ENCODE measurements at places on chromosomes 6 and 20.

GRCh38 chr6:131678442-131678841 lies 22.8 kb downstream of the OR2A4 start:
- no peak for DNase-seq

DNA sequence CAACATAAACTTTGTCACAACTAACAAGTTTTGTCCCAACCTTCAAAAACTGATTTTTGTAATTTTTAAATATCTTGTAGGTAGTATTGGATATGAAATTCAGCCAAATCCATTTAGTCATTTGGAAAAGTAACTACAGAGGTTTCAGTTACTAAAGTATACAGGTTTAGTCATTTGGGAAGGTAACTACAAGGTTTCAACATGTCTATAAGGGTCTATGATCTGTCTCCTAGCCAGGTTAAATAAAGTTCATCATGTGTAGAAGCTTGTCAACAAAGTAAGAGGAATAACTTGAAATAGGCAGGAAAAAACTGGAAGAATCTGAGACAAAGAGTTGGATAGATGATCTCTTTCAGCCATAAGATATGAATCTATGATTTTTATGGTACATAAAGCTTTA lies 229.8 kb downstream of the COL12A1 start:
- DNase-seq: no peak

DNA sequence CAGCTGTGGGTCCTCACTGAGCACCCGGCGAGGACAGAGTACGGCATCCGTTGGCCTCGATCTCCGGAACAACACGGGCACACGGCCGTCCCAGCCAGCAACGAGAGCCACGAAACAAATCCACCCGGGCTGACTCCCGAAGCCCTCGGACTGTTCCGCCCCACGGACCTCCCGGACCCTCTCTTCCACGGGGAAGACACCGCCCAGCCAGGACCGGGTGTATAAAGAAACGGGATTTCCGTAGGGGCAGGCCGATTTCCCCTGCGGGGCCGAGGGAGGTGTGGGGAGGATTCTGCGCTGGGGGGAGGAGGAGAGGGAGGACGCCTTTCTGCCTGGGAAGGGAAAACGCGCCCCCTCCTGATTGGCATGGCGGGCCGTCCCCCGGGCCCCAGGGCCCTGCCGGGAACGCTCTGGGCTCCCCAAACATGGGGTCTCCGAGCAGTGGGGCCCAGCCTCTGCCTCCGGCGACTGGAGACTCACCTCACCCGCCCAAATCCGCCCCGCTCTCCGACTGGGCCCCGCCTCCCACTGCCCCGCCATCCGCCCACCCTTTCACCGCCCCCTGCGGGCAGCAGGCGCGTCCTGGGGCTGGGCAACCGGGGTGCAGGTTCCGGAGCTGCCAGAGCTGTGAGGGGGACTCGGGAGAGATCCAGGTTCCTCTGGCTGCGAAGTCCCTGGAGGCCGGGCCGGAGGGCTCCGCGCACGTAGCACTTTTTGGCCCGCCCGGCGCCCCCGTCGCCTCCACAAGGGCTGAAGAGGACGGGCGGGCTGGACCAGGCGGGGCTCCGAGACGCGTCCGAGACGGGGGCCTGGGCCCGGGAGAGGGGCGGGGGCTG lies 679 bp upstream of the PPDPF start:
- DNase-seq: peak; percentile 84

GRCh38 chr20:59144179-59144830 lies 19.3 kb upstream of the ZNF831 start:
- DNase-seq: no peak

DNA sequence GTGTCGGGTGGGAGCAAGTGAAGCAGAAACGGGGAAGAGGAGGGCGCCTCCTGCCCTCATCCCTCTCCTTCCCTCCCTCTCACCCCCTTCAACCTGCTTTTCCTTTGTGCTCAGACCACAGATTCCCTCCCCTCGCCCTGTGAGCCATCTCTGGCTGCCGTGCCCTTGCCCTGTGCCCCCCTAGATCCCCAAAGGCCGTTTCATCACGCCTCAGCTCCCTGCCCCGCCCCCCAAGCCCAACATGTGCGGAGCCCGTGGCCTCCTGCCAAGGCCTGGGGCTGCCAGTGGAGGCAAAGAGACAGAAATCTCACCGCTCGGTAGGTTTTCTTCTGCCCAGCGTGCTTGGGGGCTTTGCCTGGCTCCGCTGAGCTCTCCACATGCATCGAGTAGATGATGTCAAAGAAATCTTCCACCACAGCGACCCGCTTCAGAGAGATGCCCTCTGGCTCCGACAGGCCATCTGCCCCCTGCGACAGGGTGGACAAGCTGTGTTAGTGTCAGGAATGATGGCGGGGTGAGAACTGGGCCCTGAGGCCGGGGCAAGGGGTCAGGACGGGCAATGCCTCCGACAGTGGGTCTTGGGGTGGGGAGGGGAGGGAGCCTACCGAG lies 57.6 kb downstream of the NOL4L start:
- DNase-seq: no peak

- peak; percentile 26 for DNase-seq
These were observed 50.1 kb downstream of the HDDC2 start for GRCh38 chr6:125251516-125252220.

DNA sequence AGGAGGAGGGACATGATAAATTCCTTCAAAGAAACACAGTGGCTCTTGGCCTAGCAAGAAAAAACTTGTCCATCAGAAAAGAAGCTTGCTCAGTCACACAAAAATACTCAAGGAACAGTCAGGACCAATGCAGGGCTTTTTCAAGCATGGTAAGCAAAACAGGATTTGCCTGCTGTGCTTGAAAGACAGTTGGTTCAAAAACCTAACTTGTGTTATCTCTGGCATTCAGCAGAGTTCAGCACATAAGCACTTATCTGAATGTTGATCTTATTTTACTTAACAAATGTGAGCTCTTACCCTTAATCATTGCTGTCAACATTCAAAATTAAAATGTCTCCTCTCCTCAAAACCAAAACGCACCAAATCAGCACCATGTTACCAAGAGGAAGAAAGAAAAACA lies 38.3 kb downstream of the ATG5 start:
- DNase-seq: no peak

DNA sequence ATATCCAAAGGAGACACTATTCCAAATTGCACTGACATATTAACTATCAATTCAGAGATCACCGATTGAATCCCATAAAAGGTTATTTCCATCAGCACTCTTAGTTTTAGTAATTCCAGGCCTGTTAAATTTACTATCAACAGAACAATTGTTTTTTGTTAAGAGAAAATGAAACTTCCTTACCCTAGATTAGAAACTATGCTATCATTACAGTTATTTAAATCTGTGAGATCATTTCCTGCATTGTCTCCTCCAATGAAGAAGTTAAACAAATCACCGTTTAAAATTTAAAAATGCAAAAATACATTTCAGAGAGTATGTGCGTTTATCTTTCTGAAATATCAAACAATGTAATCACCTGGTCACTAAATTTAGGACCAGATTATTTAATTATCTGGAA lies 57.5 kb downstream of the HIVEP2 start:
- DNase-seq: no peak

DNA sequence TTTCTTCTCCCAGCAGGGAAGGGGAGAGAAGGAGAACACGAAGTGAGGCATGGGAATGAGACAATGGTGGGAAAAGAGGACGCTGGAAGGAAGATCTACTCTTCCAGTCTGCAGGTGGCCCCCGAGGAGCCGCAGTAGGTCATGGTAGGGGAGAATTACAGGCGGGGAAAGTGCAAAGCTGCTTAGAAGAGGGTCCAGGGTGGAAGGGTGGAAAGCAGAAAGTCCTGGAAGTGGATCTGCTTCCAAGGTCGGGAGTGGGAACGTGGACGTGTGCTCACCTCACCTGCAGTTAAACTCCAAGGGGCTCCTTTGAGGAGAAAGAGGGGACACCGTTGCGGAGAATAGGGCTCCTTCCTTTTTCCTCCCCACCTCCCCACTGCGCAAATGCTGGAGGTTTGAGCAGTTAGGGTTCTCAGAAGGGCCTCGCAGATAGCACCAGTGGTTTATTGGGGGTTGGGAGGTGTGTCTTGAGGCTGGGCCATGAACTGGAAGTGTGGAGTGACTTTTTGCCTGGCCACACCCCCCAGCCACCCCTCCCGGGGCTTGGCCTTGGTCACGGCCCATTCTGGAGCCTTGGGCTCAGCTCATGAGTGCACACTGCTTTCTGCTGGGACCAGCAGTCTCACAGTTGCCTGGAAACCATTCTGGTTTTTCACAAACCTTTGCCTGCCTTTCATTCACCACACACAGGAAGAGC lies 100.4 kb upstream of the MLN start:
- no peak for DNase-seq

DNA sequence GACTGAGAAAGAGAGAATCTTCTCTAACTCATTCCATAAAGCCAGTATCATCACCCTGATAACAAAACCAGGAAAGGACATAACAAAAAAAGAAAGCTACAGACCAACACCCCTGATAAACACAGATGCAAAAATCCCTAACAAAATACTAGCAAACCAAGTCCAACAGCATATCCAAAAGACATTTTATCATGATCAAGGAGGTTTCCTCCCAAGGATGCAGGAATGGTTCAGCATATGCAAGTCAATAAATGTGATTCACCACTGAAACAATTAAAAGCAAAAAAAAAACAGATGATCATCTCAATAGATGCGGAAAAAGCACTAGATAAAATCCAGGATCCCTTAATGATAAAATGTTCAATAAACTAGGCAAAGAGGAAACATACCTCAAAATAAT lies 24.5 kb upstream of the ALDH8A1 start:
- DNase-seq: no peak

DNA sequence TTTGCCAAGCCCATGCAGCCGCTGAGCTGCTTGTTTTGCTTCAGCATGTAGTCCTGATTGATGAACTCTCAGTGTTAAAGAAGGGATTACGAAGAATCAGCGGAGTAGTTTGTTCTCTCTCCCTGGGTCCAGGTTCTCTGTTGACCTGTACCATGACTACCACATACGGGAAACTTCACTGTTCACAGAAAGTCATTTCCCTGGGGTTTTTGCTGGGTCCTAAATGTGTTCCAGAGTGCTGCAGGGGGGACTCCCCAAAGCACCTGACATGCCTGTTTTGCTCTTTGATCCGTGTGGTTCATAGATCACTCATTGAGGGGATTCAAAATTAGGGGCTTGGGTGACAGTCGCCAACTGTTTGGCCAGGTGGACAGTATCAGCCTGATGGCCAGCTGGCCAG lies 5.5 kb downstream of the LSM14B start:
- no peak for DNase-seq

DNA sequence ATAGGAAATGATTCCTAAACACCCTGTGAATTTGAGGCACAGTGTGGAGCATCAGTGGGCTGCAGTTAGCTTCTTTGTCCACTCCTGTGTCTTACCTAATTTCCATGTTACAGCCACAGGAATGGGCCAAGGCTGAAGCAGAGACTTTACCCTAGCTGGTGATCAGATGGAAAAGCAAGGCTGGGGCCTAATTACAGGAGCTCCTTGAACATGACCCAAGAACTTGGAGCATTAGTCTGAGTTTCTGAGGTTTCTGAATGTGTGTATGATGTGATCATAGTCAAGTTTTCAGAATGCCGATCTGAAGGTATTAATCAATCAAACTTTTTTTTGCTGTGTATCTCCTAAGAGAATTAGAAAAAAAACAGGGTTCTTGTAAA lies 18.0 kb downstream of the HECA start:
- DNase-seq: no peak

DNA sequence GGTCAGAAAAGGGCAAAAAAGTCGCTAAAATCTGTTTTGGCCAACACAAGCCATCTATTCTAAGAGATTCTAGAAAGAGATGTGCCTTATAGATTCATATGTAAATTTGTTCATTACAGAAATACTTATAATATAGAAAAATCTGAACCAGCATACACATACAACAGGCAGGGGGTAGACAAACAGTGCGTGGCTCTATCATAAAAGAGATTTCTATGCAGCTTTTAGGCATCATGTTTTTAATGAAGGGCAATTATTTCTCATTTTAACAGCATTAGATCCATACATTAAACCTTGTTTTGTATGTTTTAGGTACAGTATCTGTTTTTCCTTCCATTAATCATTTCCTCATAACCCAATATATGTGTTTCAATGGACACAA lies 664 bp downstream of the BTN3A3 start:
- no peak for DNase-seq

DNA sequence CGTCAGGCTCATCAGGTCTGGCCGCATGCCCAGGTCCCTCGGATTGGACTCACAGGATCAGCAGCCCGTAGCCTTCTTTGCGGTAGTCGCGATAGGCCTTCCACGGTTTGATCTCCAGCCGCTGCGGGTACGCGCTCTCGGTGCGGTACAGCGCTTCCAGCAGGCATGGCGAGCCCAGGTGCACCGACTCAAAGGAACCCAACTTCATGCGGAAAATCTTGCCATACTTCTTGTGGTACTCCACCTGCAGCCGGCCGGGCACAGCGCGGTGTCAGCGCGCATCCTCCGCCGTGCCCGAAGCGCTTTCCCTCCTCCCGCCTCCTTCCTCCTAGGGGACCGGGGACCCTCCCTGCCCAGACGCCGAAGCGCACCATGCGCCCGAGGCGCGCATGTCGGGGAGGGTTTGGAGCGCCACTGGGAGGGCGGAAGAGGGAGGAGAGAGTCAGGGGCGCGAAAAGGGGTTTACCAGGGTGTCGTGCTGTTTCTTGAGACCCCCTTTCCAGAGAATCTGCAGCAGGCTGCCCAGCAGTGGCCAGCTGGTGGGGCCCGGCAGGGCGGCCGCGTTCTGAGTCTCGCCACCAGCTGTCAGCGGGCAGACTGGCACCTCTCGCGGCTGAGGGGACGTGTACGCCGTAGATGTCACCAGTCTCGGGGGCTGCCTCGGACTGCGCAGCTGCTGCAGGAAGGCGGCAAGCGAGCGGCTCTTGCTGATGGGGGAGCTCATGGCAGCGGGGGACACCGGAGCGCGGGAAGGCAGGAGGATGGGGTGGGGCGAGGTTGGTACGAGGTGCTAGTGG lies 732 bp downstream of the CYP24A1 start:
- peak; percentile 48 for DNase-seq

DNA sequence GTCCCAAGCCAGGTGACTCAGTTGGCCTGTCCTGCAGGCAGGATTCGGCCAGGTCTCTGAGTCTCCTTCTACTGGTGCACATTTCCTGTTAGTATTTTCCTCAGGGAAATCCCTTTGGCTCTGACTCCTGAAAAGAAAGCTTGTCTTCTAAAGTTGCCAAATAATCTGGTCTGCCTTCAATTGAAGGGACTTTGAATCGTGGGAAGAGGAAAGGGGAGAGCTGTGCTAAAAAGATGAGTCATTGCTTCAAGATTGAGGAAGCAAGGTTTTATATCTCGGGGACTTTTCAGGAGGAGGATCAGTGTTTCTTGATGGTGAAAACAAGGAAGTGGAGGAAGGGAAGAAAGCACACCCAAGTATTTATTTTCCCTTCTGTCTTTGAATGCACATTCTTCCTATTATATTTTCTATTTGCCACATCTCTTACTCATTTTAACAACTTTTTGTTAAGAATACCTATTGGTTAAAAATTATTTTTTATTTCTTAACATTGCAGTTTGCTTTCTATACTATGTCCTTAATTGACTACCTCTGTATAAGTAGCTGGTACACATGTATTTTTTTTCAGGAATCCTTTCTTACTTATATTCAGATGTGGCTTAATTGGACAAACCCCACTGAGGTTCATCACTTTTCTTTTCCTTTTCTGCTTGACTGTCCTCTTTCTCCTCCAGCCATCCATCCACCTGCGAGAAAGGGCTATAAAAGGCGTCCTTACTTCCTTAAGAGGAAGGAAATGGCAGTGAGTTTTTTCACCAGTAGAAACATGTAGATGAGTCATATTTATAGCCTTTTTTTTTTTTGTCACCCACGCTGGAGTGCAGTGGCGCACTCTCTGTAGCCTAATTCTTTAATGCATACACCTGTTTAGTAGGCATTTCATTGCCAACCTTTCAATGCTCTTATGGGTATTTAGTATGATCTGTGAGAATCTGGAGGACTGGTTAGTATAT lies 15.0 kb upstream of the IFNGR1 start:
- DNase-seq: no peak

Data from iPS-NIHi11 (cell line).